ENCODE measurements at places on chromosomes 12 and 14.

- DNase-seq, result no peak
Measured at GRCh38 chr14:39417014-39417413, 15.2 kb downstream of the FBXO33 start.

DNA sequence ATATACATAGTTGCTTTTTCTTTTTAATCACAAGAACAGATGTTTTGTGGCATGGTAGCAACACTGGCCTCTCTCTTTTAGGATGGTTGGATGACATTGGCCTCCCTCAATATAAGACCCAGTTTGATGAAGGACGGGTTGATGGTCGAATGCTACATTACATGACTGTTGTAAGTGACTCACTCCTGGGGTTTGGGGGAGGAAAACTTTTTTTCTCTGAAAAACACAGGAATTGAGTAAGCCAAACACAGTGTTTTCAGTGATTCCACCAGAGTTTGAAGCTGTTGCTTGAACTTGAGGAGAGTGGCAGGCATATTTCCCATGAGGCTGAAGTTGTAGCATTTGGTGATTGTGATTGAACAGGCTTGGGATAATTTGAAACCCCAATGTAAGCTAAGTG is 13.7 kb upstream of the REP15 start:
- DNase-seq, result no peak

DNA sequence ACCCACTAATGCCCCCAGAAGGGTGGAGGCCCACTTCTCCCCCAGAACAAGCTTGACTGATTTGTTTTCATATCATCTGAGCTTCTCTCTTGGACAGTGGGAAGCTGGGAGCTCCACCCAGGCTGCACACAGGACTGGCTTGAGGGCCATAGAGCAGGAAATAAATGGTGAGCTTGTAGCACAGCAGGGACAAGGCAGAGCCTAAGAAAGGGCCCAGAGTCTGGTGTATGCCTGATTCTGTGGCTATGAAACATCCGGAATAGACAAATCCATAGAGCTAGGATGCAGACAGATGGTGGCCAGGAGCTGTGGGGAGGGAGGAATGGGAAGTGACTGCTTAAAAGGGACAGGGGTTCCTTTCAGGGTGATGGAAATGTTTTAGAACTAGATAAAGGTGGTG is 79.0 kb downstream of the ARL6IP4 start:
- DNase-seq, result no peak

DNA sequence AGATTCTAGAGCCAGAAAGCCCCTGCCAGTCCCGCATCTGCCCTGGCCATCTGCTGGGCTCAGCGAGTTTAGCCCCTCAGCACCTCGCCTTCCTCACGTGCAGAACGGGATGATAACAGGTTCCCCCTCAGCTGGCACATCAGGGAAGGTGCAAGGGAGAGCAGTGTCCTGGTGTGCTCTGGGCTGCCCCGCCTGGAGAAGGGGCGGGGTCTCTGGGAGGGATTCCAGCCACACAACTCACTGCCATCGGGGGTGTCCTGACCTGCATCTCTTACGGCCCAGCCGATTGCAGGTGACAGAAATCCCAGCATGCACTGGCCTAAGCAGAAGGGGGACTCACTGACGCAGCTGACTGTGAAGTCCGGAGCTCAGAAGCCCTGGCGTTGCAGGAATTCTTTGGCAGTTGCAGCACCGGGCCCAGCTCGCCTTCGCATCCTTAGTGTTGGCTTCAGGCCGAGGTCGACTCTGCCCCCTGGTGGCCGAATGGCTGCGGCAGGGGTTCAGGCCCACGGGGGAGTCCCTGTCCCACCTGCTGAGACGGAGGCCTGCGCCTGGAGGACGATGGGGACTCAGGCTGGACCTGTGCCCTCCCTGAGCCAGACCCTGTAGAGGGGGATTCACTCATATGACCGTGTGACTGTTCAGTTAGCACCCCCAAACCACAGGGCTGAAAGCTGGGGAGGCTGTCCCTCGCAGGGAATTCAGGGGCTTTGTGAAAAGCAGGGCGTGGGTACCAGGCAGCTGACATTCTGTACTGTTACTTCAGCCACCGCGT is 178.6 kb downstream of the ADGRD1 start:
- DNase-seq, result no peak

DNA sequence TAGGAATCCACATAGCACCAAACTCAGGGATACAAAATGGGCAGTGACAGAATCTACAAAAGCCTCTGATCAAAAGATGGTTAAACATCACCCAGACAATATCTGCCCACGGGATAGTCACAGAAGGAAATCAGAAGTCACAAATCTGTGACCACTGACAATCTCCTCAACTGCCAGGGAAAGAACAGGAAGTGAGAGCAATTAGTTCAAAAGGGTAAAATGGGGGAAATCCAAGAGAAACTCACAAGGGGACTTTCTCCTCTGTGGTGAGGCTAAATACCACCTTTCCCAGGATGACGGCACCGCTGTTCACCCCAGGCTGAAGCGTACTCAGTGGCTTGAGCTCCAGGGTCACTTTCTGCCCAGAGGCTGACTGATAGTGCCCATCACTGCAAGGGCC is 10.7 kb downstream of the TTC5 start:
- DNase-seq, result no peak

DNA sequence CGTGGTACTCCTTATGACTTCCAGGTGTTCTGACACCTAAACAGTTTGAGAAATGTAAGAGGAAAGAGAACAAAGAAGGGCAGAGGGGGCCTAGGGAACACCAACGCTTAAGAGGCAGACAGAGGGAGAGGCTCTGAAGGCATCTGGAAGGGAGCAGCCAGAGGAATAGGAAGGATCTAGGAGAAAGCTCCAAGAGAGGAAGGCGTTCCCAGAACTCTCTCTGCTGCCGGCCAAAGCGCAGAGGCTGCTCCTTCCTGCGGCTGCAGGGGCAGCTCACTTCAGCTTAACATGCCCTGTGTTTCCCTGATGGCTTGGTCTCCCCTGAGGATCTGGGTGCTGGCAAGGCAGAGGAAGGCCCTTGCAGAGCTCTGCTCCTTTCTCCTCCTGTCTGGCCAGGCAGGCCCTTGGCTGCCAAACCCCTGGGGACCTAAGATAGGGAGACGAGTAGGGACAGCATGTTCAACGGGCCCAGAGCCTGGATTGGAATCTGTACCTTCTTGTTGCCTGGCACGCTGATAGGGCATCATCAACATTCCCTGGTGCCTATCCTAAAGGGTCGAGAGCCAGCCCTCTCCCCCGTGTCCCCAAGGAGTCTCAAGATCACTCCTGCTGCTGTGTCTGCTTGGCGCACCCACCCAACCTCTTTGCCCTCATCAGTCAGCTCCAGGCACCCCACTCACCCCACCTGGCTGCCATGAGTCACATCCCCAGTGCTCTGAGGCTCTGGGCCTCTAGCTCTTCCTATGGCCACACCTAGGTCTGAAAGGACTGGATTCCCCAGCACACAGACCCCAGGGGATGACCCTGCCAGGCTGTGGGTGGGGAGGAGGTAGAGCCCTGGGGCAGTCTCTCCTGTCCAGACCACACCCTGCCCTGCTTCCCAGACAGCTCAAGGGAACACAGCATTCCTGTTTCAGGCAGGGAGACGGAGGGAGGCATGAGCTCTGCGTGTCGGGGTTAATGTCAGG is 45.6 kb downstream of the LTBP2 start:
- DNase-seq, result no peak

GRCh38 chr12:19129122-19129485 is 429 bp upstream of the PLEKHA5 start:
- DNase-seq, result no peak

DNA sequence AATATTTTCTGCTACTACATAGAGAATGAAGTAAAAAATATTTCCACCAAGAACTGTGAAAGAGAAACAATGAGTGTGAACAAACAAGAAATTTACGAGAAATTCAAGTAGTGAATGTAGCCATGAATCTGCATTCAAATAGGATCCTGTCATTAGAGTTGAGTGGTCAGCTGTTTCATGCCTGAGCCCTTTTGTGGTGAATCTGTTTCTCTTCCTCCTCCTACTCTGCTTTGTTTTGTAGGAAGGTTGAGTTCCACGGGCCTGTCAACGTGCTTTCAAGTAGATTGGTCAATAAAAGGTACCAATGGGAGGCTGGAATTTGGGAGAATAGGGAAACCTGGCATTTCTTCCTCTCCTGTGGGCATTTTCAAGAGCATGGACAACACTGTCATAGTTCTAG is 1749.6 kb upstream of the FLRT2 start:
- DNase-seq, result no peak

DNA sequence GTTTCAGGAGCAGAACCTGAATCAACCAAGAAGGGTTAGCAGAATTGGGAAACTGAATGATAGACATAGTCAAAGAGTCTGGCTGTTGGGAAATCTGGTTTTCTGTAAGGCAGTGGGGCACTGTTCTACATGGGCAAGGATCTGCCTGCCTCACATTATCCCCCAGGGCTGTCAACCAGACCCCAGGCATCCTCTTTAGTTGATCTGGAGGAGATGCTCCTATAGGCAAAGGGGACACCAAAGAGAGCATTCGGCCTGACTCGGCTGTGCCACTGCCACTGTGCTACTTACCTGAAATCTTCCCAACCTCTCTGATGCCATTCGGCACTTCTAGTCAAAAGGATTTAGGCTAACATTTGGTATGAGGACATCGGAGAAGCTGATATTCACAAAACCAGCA is 4.1 kb downstream of the ISCU start:
- DNase-seq, result no peak
